NCI-H2107 (cell line): ENCODE measurements at places on chromosomes 1 and 21.

GRCh38 chr1:88655685-88656299 lies 28.3 kb upstream of the PKN2 start:
- no peak for DNase-seq

DNA sequence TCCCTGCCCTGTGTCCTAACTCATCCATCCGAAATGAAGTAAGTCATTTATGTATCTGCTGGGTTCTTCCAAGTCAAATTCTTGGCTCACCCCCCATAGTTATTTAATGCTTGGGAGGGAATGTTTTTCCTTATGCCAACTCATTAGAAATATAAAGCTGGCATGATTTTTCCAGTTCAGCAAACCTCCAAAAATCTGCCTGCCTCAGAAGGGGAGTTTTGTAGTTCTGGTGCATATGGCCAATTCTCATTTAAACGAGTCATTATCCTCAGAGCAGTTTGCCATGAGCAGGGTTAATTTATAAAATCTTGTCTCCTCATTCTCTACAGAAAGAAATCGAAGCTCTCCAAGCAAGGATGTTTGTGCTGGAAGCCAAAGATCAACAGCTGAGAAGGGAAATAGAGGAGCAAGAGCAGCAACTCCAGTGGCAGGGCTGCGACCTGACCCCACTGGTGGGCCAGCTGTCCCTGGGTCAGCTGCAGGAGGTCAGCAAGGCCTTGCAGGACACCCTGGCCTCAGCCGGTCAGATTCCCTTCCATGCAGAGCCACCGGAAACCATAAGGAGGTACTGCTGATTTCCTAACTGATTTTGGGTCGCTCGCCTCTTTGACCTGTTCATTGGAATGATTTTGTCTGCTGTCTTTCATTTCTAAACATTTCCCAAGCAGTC lies 144.1 kb downstream of the DISC1 start:
- no peak for DNase-seq

DNA sequence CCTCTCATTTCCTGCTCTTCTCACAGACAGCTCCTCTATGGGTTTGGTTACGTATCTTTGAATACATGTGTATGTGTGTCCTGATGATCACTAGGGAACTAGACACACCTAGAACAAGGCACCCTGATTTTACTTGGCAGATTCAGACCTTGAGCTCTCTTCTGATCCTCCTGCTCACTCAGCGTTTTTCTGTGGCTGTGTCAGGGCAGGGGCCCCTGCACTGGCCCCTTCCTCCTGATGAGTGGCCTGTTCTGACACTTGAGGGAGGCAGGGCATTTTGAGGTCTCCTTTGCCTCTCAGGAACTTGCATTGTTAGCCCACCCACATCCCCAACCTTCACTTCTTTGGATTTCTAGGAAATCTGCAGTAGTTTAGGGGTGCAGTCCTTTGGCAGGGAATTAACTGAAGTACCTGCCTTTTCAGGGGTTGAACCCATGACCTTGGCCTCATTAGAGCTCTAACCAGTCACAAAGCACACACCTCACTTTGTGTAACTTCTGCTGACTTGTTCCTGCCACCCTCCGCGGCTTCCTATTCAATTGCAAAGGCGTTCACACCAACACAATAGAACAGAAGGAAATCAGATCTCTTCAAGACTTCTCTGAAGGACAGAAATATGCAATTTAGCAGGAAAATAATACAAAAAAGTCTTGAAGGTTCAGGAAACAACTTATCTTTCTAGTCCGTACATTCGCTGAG lies 8.8 kb downstream of the SMYD2 start:
- DNase-seq = no peak

DNA sequence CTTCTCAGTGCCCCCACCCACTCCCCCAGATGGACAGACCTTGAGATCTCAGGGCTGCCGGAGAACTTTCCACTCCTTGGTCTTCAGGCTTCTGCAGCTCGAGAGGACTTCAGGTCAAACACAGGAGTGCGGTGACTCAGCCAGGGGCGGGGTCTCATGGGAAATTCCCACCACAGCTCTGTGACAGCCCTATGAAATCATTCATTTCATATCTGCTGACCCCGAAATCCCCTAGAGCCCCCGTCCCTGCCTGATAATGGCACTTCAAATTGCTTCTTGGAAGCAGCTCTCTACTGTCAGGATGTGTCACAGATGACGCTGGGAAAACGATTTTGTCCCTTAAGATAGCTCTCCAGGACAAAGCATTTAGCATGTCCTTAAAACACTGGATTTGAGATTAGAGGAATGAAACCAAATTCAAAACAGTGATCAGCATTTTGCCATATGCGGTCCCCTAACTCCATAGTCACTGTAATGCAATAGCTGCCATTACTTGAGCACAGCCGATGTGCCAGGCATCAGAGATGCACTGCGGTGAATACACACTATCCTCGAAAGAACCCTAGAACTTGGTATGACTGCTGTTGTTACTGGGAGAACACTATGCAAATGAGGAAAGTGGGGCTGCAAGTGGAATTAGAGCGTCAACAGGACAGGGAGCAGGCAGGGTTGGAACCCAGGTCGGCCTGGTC lies at the start of gene TNFRSF9:
Gene TNFRSF9, minus strand, starts transcription at position 95 of the 692 bp plus-strand sequence. CDS start 845 bp downstream, outside the sequence.
- no peak for DNase-seq

DNA sequence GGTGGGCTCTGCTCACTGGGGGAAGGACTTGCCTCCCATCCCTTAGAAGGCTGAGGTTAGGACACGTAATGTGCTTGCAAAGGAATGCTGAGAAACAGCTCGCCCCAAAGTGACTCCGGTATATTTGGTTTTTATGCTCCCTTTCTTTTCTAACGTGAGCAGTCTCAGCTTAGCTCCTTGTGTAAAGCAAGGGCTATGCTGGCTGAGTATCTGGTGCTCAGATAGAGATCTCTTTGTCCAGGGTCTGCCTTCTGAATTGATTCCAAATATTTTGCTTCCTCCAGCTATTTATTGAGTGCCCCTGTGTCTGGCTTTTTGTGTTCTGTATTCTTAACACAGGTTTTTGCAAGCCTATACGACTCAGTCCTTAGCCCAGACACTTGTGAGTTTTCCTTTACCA lies 94.5 kb upstream of the ARTN start:
- DNase-seq = no peak

DNA sequence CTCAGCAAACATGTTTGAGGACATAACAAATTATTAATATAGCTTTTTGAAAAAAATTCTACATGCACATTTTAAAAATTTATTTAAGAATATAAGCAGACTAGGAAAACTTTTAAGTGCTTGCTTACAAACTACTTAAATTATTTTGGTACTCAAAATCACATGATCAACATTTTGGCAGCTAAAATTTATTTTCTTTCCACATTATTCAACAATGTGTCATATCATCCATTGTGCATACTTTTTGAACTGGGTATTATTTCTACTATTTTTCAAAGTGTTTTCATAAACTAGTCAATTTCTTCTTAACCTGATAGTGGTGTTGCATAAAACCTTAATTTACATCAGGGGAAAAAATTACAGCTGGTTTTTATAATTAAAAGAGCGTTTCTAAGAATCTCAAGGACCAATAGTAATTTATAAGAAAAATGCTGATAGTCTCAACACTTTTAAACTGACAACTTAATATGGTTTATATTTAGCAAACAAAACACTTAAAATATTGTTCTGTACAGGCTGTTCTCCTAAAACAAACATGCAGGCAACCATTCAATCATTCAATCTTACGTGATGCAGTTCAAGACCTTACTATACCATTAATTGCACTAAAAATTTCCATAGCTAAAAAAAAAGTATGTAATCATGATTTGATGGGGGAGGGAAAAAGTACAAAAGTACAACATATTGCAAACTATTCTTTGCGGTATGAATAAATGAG lies 105.0 kb downstream of the GPATCH2 start:
- DNase-seq = no peak

GRCh38 chr1:14848625-14849024 lies 250.1 kb downstream of the KAZN start:
- no peak for DNase-seq

DNA sequence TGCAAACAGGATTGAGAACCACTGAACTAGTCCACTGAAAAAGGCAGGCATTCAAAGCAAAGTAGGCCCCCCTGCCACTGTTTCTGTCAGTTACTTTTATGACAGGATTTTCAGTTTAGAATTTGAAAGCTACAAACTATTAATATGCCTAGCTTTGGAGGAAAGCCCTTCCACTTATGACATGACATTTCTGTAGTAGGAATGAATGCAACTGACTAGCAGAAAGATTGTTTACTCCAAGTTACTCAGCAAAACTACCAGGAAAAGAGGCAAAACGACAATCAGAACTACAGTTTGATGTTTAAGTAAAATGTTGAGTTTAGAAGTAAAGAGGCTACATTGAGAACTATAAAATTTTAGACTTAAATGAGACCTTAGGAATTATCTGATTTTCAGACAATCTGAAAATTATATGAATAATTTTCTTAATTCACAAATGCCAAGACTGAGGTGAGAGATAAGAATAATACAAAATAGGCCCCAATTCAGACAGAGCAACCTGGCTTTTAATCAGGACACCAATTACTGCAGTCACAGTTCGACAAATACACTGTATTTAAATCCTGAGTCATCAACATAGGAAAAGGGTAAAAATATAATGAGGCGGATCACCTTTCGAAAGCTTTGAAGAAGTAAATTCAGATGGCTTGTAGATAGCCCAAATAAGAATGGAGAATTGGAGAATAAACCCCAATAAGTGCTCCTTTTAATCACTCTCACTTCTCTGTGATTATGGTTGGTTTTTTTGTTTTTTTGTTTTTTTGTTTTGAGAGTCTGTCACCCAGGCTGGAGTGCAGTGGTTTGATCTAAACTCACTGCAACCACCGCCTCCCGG lies 2.2 kb downstream of the PRKAB2 start:
- no peak for DNase-seq

- DNase-seq = no peak
These were observed 34.9 kb upstream of the ARHGEF16 start for GRCh38 chr1:3419415-3420204.

DNA sequence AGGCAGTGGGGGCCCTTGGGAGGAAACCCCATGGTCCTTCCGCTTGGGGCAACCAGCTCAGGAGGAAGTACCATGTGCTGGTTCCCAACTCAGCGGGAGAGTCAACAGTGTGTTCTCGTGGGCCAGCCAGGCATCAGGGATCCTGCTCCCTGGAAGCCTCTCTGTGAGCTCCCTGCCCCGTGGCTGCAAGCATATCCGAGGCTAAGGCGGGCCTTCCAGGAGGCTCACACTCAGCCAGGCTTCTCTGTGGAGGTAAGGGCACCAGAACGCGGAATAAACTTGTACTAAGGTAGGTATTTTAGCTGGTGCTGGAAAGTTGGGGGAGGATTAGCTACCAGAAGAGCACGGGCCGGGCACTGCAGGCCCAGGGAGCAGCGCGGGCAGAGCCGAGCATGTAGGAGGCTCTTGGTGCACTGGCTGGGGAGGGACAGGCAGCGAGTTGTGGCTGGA lies 74.7 kb upstream of the POU3F1 start:
- no peak for DNase-seq

DNA sequence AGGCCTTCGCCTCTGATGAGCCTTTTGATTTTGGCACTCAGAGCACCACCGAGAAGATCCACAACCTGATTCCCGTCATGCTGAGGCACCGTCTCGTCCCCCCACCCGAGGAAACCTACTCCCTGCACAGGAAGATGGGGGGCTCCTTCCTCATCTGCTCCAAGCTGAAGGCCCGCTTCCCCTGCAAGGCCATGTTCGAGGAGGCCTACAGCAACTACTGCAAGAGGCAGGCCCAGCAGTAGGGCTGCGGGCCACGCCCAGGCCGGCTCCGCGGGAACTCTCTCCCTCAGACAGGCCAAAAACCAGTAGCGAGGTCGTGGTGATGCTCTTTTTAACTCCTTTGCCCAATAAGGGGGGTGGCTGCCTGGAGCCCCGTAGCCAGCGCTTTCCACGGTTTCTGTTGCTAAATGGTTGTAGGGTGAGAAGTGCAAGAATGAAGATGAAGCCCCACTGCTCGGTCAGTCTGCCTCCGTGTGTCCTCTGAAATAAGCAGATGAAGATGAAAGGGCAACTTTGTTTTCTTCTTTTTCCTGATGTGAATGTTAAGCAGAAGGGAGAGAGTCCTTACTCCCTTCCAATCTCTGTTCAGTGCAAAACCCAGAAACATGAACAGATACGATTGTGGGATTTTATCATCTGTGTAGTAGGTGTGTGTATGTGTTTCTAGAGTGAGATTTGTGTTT lies 46.5 kb downstream of the COQ8A start:
- no peak for DNase-seq

DNA sequence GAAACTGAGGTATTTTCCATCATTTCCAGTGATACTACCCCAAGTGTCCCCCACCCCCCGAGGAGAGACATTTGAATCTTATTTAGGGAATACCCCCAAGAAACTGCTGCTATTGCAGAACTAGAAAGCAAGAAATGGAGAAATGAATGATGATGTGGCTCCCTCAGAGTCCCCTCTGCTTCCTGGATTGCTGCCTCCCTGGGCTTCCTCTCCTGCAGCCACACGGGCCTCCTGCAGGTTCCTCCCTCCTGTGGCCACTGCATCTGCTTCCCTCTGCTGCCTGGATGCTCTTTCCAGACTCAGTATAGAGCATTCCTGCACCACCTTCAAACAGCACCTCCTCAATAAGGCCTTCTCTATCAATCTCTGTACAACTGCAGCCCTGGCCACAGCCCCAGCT lies 69.3 kb downstream of the SLC25A24 start:
- no peak for DNase-seq

GRCh38 chr1:180632326-180633056 lies 669 bp downstream of the XPR1 start:
- no peak for DNase-seq

- no peak for DNase-seq
These were observed 86.9 kb downstream of the ADARB1 start for GRCh38 chr21:45161038-45161945.

DNA sequence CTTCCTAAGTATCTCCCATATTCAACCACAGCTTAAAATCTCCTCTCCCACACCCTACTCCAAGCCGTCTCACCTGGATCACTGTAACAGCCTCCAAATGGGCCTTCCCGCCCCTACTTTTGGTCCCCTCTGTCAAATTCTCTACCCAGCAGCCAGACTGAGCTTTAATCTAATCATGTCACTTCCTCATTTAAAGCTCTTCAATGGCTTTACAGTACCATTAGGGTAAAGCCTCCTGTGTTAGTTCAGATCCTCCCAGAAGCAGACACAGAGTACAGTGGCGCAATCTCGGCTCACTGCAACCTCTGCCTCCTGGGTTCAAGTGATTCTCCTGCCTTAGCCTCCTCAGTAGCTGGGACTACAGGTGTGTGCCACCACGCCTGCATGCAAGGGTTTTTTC lies 46.8 kb upstream of the PSEN2 start:
- DNase-seq = no peak

DNA sequence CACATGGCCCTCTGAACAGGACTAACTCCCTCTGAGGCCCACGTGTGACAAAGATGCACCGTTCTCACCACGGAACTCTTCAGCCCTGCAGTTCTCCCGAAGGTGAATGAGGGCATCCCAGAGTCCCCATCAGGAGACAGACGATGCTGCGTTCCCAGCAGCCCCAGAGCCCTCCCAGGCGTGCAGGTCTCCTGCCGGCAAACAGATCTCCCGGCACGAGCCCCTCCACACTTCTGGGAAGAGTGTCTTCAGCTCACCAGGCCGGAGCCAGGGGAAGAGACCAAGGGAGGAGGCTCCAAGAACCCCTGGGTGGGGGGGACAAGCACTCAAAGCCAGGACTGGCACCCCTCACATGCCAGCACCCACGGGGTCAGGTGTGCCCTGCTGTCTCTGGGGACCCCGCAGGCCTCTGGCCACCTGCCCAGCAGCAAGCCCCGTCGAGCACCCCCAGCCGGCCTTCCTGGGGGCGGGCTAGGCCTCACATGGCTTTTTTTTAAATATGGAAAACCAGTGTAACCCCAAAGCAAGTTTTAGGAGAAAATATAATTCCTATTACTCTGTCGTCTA lies 45.1 kb upstream of the TRAPPC10 start:
- DNase-seq = no peak
